ENCODE measurements at places on chromosomes 2 and 18.

DNA sequence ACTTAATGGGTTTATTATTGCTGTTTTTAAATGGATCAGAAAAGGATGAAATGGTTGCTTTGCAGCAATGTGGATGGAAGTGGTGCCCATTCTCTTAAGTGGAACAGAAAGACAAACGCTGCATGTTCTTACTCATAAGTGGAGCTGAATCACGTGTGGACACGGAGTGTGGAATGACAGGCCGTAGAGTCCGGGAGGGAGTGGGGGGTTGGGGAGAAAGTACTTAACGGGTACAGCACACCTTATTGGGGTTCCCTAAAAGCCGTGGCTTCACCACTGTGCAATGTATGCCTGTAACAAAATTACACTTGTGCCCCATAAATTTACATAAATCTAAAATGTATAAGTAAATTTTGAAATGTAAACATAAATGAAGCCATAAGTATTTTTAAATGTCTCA is 64.0 kb upstream of the CTDP1 start:
- DNase-seq, result no peak

DNA sequence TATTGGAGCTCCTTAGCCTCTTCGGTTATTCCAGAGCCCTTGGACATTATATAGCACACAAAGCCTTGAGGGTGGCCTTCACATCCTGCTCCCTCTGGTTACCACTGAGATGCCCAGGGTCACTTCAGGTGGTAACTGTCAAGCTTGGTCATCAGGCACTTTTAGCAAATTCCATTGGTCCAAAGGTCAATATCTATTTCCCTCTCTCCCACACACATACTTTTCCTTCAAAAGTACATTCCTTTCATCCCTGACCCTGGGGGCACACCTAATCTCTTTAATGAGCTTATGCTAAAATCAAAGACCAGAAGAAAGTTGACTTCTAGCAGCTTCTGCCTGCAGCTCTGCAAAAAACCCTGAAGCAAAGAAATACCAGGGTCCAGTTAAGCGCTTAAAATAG is 172.0 kb upstream of the NRP2 start:
- DNase-seq, result no peak

- DNase-seq, result no peak
Observed at GRCh38 chr2:232261776-232262175, 116.8 kb upstream of the ALPP start.

DNA sequence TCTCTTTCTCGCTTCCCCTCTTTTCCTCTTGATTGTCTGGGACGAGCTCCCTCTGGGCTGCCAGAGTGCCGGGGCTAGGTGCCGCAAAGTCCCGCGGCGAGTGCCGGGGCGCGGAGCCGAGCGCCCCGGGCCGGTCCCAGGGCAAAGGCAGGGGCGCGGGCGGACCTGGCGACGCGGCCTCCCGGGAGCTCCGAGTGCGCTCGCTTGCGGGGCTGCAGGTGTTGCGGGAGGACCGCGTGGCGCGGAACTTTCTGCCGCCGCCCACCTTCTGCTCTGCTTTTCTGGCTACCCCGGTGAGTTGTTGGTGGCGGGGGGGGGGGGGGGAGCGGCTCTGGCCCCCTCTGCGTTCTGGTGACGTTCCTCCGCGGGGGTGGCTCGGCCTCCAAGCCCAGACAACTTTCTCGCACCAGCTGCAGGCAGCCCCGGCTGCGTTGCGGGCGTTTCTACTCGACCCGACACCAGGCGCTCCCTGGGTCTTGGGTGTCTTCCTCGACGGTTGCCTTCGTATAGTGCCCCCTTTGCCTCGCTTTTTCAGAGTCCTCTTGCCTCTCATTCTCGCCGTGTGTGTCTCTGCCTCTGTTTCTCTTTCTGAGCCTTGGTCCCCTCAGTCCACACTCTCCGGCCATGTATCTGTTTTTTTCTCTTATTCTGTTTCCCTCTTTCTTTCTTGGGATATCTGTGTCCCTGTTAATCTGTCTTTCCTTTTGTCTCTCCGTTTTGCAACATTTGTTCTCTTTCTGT is 759 bp downstream of the GALNT13 start:
- DNase-seq, result no peak

- DNase-seq, result no peak
Observed at GRCh38 chr2:238005528-238005927, 38.7 kb downstream of the UBE2F start.

- DNase-seq, result no peak
Observed at GRCh38 chr18:67805261-67805660, 288.7 kb upstream of the DSEL start.

GRCh38 chr2:186308347-186308746 is 177.7 kb upstream of the ZC3H15 start:
- no peak for DNase-seq

DNA sequence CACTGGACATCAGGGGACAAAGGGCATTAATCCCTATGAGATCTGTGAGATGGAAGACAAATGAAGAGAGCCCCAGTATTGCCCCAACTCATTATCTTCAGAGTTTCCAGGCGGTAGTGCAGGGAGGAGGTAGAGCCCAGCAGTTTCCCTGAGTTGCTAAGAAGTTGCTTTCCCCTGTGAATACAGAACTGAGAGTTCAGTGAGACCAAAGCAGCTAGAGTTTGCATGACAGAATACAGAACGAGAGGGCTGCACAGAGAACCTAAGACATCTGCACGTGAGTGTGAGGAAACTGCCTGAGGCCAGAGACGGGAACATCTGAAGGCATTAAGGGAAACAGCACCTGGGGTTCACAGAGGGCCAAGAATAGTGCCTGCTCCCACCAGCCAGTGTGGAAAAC is 18.1 kb upstream of the PGAP1 start:
- DNase-seq, result no peak

DNA sequence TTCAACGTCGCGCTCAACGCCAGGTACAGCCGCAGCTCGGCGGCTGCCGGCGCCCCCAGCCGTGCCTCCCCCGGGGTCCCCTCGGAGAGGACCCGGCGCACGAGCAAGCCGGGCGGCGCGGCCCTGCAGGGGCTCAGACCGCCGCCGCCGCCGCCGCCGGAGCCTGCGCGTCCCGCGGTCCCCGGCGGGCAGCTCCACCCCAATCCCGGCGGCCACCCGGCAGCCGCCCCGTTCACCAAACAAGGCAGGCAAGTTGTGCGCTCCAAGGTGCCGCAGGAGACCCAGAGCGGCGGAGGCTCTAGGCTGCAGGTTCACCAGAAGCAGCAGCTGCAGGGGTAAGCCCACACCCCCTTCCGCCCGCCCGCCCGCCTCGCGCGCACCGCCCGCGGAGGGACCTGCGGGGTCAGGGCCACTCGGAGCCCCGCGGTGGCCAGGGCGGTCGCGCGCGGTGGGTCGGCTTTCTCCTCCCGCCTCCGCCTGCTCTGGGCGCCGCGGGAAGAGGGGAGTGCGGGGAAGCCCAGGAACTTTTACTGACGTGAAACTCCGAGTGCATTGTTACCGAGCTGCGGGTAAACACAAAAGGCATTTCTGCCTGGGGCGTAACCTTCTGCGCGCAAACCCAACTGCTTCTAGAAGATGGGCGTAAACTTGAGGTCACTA is 861 bp downstream of the LTBP1 start:
- peak; percentile 15 for DNase-seq

GRCh38 chr2:147937744-147938349 is 82.7 kb downstream of the ORC4 start:
- no peak for DNase-seq

- peak; percentile 64 for DNase-seq
Observed at GRCh38 chr2:29014811-29015421, 33.8 kb downstream of the TOGARAM2 start.

DNA sequence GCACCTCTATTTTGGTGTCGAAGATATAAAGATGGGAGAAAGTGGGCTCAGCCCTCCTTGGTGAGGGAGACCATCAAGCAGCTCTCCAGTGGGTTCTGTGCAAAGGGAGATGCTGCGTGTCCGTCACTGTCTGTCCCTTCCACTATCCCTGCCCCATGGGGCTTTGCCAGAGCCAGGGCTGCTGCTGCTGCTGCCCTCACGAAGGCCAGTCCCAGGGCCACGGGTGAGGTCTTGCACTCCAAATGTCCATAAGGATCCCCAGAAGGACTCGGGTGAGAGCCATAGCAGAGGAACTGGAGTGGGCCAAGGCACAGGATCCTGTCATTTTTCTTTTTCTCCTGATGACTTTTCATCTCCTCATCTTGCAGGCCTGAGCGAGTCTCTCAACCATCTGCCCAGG is 3.7 kb upstream of the DIPK1C start:
- DNase-seq, result no peak

- DNase-seq, result no peak
Observed at GRCh38 chr2:73217160-73217559, 3.1 kb downstream of the SMYD5 start.

GRCh38 chr2:237213315-237214022 is 127.8 kb downstream of the COPS8 start:
- no peak for DNase-seq

GRCh38 chr2:174878537-174879147 is 114.4 kb upstream of the CHRNA1 start:
- no peak for DNase-seq

DNA sequence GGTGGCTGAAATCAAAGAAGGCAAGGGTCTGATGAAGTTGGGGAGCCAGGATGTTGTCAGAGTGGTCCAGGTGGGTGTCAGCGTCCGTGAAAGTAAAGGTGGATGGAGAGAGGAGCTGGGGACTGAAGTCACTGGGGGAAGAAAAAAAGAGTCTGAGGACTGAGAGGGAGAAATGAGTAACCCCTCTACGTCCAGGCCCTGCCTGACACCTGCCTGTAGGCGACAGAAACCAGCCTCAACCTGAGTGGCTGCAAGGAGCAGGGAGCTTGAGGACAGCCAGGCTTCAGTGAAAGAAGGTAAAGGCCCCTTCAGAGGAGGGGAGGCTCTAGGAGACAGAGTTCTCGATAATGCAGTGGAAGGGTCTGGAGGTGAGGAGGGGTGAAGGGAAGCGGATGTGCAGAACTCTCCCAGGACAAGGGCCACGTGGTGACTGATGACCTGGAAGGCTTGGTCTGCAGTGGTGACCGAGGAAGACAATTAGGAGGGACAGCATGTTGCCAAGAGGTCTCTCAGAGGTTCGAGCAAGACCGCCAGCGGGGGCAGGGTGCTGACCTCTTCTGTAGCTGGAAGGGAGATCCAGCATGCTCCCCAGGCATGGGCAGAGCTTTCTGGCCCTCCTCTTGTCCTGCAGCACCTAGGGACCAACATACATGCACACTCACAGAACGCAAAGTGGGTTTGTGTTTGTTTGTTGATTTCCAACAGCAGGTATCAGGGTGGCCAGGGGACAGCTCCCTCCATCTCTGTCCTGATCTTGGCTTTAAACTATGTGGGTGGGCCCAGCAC is 86.6 kb upstream of the TMEM247 start:
- no peak for DNase-seq

DNA sequence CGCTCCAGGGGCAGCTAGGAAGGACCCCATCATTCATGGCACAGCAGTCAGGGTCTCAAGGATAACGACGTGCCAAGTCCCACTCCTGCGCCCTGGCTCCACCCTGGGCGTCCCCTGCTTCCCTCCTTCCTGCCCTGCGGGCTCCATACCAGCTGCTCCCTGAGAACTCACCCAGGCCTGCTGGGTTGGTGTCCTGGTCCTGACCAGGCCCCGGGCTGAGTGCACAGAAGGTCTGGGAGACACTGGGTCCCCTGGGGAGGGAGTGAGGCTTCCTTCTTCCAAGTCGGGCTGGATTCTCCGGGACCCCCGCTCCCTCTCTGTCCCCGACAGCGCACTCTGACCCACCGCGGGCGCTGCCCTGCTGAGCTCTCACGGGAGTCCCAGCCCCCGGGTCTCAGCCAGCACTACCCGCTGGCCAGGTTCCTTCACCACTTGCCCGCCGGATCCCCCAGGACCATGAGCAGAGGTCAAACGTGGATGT is 160.2 kb downstream of the PXDN start:
- DNase-seq, result no peak

DNA sequence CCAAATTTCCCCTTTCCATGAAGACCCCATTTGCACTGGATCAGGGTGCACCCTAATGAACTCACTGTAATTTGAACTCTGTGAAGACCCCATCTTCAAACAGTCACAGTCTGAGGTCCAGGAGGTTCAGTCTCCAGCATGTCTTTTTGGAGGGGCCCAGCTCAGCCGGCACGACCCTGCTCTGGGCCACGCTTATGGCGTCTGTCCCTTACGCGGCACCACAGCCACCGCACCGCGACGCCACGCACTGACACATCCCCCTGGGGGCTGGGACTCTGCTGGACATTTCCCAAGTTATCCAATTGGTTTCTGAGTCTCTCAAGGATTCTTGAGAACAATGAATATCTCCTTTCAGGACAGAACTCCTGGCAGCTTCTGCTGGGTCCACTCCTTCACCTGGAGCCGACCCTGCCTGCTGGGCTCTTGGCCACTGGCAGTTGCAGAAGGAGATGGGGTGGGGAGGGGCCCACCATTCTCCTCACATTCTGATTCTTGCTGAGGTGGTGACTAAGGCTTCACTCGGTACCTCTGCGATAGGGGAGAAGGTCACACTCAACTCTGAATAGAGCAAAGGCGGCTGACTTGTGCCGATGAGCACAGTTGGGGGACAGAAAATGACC is 124.0 kb downstream of the RTP5 start:
- no peak for DNase-seq

DNA sequence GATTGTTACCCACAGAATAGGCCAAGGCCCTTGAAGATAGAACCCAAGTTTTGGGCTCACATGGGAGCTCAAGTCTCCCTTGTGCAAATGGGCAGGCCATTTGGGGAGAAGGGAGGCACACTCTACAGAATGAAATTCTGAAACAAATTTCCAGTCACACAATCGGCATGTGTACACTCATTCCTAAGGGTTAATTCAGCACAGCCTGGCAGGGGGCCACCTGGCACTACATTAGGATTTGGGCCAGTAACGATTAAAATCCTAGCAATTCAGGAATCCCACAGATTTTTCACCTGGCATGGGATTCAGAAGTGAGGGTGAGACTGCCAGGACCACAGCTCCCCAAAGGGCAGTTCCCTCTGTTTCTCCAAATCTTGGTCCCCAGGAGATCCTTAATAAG is 46.4 kb downstream of the BMP10 start:
- DNase-seq, result no peak

- DNase-seq, result no peak
Observed at GRCh38 chr2:236545814-236546480, 23.7 kb upstream of the ACKR3 start.

DNA sequence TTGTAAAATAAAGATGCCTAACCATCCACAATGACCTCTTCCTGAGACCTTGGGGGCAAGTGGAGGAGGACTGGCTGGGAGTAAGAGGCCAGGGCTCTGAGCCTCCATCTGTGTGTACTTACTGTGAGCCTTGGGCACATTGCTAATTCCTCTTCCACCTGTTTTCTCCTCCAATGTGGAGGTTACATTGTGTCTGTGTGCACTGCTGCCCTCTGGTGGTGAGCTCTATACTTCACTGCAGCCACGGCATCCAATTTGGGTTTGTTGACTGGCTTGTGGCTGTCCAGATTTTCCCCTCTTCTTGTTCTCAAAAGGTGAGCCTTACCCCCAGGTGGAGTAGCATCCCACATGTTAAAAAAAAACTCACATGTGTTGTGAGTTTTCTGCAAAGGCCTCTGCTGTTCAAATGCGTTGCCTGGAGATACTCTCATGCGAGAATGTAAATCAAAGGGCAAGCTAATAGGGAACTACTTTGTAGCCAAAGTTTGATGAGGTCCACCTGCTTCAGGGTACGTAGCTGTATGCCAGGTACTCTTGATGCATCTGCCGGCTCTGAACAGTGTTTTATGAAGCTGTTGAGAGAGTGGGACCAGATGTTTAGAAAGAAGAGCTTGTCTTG is 80.8 kb downstream of the APOB start:
- peak; percentile 70 for DNase-seq

Data from stimulated activated CD4-positive, alpha-beta T cell treated with anti-CD3 and anti-CD28 coated beads, Interleukin-4, amount 100 ng/mL, for 1 hour (primary cell).